Activated CD8-positive, alpha-beta memory T cell treated with anti-CD3 and anti-CD28 coated beads for 1 hour (primary cell): ENCODE measurements at places on chromosomes 5 and 9.

GRCh38 chr9:127967151-127967809 lies 13.5 kb downstream of the EEIG1 start:
- DNase-seq: no peak

- DNase-seq: peak; percentile 37
Observed at GRCh38 chr5:141637123-141637766, 448 bp downstream of the RELL2 start.

DNA sequence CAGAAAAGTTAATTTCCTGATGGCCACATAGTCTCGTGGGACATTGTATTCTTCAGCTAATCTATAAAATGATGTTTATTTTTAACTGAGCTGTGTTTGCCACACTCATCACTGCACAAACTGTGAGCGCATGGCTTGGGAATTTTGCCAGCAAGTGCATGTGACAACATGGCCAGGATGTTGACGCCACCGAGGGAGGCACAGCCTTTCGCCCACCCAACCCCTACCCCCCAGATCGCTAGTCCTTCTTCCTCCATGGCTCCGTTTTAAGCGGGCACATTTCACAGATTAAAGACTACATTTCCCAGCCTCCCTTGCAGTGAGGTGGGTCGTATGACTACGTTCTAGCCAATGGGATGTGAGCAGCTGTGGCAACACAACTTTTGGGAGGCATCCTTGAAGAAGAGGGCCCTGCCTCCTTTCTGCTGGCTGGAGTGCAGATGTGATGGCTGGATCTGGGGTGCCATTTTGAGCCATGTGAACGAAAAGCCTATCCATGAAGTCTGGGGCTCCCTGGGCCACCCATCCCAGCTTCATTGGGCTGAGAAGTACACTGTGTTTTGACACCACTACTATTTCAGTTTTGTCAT lies 7.9 kb downstream of the NRARP start:
- DNase-seq: no peak

GRCh38 chr5:15690611-15691010 lies 190.6 kb downstream of the FBXL7 start:
- DNase-seq: no peak

DNA sequence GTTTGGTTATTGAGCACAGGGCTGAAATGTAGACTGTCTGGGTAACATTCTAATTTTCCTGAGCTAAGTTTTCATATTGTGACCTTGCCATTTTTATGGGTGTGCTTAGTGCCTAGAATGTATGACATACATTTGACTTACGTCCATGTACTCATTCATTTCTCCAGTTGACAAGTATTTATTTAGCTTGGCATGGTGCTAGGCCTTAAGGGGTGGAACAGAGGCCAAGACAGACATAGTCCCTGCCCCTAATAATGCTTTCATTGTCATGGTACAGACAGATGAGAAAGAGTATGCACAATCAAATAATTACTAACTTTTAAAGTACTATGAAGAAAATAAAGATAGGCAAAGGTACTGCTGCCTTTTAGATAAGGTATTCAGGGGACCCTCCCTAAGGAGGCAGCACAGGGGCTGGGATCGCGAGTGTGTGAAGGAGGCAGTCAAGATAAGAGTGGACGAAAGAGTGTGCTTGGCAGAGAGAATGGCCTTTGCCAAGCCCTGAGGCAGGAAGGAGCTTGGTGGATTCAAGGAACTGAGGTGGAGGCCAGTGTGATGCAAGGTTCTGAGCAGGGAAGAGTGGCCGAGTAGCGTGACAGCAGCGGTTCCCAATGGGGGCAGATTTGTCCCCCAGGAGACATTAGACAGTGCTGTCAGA lies 128.0 kb downstream of the PIP5K1B start:
- DNase-seq: no peak

DNA sequence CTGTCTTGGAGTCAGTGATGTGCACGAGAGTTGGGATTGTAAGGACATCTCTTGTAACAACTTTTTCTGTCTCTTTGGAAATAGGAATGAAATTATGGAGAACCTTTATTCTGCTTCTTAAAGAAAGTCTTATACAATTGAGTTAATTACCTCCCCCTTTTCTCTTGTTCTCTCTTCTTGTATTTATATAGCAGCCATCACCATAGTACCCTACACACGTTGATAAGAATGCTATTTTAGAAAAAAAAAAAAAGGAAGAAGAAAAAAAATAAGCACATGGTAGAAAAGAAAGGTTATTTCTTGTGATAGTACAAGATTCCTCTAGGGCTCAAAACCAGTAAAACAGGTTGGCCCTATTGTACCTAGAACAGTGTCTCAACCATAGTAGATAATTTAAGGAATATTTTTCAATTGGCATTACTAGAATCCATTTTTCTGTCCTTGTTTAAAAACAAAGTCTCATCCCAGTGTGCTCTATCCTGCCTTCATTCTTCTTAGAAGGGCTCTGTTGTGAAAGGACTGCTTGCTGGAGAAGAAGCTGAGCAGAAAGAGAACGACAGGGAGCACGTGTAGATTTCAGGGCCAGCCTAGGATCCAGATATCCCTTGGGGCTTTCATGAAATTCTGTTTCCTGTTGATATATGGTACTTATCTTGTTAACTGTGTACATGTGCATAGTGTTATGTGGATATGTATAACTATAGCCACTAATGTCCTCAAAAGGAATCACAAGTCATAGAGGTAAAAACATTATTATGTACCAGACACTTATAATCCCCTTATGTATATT lies 392.3 kb upstream of the MEF2C start:
- no peak for DNase-seq

DNA sequence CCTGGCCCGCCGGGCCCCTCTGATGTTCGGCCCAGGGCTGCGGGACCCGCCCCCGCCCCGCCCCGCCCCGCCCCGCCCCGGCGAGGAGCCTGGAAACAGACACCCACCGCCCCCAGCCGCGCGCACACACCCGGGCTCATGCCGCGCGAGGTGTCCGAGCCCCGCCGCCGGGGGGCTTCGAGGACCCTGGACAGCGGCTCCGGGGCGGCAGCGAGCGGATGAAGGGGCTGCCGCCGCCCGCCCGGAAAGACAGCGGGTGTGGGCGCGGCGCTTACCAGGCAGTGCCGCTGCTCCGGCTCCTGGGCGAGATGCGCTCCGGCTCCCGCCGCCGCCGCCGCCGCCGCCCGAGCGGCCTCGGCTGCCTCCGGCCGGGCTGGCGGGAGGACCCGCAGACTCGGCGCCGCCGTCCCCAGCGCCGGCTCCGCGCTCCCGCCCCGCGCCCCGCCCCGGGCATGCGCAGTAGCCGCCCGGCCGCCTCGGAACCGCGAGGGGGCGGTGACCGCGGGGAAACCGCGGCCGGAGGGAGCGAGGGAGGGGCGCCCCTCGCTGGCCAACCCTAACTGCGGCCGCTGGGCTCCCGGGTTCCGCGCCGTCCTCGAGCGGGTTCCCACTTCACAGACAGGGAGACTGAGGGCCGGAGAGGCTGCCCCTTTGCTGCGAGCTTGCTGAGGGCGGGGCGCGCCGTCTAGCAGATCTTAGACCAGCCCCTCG lies at the start of gene GPRIN1:
Gene GPRIN1 (minus strand): TSS at position 433 of the 711 bp plus-strand sequence. CDS start 10,322 bp downstream, outside the sequence.
- no peak for DNase-seq

DNA sequence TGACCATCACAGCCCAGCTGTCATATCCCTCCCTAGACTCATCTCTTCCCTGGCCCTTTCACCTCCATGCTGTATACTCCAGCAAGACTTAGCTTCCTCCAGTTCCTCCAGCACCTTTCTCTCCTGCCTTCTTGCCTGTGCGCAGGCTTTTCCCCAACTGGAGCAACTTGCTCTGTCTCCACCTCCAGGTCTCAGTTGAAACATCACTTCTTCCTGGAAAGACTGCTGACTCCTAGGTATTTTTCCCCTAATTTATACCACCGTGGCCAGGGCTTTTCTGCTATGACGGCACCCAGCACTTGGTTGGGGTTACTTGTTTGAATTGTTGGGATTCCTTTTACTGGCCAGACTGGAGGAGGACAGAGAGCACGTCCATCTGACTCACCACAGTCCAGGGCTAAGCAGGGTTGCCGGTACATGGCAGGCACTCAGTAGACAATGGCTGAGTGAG lies 67.5 kb downstream of the KCNIP1 start:
- no peak for DNase-seq

GRCh38 chr5:134455466-134455865 lies 43.8 kb upstream of the CDKN2AIPNL start:
- no peak for DNase-seq
